ENCODE measurements at places on chromosomes 5 and 9.
A peak's percentile ranks its signal among the peaks of the same experiment; 100 is the strongest.

DNA sequence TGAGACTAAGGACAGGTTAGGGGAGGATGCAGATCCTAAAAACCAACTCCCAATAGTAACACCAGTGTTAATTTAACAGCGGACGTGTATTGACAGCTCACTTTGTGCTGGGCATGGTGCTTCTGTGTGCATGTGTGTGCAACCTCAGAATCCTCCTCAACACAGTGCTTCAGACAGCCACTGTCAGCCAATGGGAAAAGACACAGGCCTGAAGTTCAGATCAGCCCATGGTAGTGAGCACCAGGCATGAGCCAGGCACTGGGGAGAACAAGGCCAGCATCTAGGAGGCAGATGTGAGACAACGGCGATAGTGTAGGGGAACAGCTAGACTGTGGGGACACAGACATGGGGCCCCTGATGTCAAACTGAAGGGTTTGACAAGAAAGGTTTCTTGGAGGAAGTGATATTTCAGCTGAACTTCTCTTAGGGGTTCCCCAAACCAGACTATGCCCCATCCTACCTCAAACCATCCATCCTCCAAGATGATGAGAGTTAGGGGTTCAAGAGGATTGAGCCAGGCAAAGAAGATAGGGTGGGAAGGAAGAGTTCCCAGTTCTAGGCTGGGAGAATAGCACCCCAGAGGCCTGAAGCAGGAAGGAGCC is 71.5 kb upstream of the PSD2 start:
- DNase-seq, result no peak

- DNase-seq, result no peak
Measured at GRCh38 chr5:175683921-175684320, 26.1 kb downstream of the HRH2 start.

DNA sequence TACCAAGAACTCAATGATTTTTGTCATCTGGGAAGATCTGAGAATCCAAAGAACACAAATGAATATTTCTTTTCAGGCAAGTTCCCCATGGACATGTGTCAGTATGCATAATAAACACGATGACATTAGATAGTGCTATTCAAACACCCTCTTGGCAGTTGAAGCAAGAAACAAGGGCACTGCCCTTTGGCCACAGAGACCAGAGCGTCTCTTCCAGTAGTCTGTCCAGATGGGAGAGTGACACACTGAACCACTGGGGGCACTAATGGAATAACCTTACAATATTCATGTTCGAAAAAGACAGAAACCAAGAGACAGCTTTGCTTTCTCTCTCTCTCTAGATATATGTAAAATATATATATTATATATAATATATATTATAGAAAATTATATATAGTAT is 301.9 kb downstream of the CTNND2 start:
- DNase-seq, result no peak

GRCh38 chr9:111271481-111272080 is 58.4 kb downstream of the OR2K2 start:
- no peak for DNase-seq

DNA sequence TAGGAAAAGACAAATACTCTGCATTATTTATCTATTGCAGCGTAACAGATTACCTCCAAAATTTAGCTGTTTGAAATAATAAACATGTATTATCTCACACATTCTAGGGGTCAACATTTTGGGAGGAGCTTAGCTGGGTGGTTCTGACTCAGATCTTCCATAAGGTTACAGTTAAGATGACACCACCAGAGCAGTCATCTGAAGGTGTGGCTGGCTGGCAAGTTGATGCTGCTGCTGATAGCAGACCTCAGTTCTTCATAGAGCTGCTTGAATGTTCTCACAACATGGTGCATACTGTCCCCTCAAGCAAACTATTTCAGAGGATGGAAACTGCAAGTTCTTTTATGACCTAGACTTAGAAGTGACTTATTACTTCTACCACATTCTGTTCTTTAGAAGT is 146.3 kb upstream of the FSTL4 start:
- DNase-seq, result no peak

GRCh38 chr5:98965226-98965625 is 36.4 kb upstream of the CHD1 start:
- no peak for DNase-seq

- DNase-seq, result no peak
Measured at GRCh38 chr9:21385131-21385670, at the start of gene IFNA2. Gene IFNA2, minus strand, starts transcription at chr9:21385398. Its CDS starts 69 bp downstream, at chr9:21385329.

GRCh38 chr5:108556441-108557145 is 174.7 kb upstream of the FBXL17 start:
- no peak for DNase-seq

- no peak for DNase-seq
Measured at GRCh38 chr9:116094846-116095245, 58.7 kb upstream of the PAPPA start.

- DNase-seq, result no peak
Measured at GRCh38 chr5:45623832-45624231, 72.3 kb downstream of the HCN1 start.

- no peak for DNase-seq
Measured at GRCh38 chr5:55518831-55519390, 15.9 kb downstream of the PLPP1 start.

- no peak for DNase-seq
Measured at GRCh38 chr5:1736065-1736464, 63.6 kb downstream of the MRPL36 start.

- no peak for DNase-seq
Measured at GRCh38 chr9:106528158-106528557, 334.8 kb upstream of the ZNF462 start.

GRCh38 chr9:110410961-110411360 is 73.3 kb upstream of the TXNDC8 start:
- DNase-seq, result no peak

DNA sequence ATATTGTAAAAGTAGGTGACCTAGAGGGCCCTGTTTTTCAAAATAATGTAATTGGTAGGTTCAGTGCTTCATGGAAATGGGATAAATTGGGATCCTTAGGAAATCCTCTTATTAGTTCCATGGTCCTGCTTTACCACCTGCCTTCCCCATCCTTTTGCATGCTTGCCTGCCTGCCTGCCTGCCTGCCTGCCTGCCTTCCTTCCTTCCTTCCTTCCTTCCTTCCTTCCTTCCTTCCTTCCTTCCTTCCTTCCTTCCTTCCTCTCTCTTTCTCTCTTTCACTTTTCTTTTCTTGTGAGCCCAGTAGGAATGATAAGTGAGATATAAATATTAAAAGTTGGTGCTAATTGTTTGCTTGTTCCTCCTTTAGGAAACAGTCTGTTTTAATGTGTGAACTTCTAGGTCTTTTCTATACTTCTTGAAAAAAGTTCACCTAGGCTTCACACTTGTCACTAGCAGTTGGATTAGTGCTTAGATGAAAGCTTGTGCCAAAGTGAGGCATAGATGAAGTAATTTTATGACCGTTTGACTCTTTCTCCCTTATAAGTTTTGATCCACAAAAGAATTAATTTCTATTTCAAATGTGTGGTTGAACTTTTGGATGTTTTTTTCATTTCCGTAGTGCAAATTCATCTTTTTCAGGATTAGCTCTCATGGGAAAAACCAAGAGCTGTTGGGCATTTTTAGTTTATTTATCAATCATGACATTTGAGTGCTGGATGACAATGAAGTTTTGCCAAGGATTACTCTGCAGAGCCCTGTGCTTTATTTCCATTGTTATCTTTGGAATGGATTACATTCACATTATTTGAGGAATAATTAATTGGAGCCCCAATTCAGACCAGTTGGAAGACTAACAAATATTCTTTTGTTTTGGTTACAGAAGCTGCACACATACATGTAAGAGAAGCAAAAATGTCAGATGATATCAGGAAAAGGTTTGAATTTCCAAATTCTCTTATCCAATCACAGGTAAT is 30.7 kb downstream of the FOCAD start:
- DNase-seq, result no peak

- DNase-seq, result no peak
Measured at GRCh38 chr5:67188274-67189078, 8.1 kb downstream of the CD180 start.

DNA sequence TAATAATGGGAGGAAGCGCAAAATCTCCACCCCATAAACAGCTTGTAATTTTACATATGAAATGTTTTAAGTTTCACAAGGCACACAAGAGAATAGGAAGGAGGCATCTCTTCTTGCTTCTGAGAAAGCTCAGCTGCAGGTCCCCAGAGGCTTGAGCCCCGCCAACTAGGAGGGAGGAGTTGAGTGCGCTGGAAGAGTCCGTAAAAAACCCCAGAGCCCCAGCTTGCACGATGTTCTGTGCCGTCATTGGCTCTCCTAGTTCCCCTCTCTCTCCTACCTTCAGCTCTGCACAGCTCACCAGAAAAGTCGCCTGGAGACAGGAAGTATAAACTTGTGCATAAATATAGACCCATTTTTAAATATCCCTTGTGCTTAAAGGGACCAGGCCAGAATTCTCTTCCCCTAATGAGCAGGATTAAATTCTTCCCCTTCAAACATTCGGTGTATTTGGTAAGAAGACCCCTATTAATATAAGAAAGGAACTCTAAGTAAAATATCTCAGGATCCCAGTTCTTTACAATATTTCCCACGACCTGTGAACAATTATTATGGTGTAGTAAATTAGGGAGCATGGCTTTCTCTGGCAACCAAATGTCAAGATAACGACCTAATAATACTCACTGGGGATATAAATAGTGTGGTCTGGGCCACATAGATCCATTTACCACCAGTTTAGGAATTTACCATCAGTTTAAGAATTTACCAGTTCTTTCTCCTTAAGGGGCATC is 13.7 kb downstream of the GLRX start:
- DNase-seq, result peak; percentile 83

GRCh38 chr5:173662581-173663351 is 46.3 kb upstream of the BOD1 start:
- no peak for DNase-seq

GRCh38 chr9:1495282-1496030 is 445.3 kb downstream of the DMRT2 start:
- no peak for DNase-seq

DNA sequence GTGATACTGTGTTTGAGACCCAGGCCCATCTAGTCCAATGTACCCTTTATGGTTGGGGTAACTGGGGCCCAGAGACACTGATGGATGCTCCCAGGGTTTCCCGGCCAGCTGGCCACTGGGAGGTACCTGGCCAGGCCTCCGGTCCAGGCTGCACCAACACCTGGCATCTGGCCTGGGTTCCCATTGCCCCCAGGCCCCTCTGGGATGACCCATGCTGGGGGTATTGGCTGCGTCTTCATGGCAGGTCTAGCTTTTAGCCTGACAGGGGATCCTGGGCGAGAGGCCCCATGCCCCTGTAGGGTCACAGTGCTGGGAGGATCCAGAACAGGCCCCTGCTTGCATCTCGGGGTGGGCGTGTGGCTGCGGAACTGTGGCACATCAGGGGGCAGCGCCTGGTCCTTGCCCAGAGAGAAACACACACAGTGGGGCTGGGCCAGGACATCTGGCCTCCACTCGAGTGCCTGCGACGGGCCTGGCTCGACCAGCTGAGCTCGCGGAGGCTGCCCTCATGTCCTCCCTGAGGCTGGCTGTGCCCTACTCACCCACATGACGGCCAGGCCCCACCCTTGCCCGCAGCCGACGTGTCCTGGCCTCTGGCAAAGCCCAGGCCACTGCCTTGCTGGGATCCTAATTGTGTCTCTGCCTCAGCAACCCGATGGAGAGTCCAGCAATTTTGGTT is 21.5 kb upstream of the COL5A1 start:
- DNase-seq, result no peak

DNA sequence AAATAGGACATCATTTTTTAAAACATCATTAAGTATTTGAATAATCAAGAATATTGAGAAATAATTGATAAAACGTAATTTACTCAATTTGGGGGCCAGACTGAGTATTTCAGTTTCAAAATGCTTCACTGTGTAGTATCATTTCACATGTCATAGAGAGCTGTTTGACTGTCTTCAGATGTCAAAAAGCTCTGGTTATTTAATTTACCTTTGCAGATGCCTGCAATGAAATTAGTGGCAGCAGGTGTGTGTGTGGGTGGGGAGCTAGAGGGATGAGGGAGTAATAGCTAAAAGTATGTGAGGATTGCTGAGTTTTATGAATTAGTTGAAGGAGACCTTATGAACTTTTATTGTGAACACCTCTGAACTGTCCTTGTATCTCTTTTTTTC is 567.2 kb upstream of the MEF2C start:
- DNase-seq, result no peak

DNA sequence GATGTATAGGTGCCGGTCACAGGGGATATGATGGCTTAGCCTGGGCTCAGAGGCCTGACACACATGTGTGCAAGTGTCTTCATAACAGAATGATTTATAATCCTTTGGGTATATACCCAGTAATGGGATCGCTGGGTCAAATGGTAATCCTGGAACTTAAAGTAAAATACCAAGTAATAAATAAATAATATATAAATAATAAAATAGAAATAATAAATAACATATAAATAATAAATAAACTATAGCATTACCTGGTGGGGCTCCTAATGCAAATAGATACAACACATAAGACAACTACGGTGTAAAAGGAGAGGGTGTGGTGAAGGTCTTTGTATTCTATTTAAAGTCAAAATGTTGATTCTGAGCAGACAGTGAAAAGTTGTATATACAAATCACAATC is 68.5 kb upstream of the GFPT2 start:
- no peak for DNase-seq

GRCh38 chr5:6734781-6735180 is 21.5 kb downstream of the TENT4A start:
- no peak for DNase-seq

GRCh38 chr5:179387151-179388110 is 42.2 kb upstream of the ADAMTS2 start:
- no peak for DNase-seq

GRCh38 chr5:62783374-62784057 is 204.9 kb downstream of the LRRC70 start:
- DNase-seq, result no peak

DNA sequence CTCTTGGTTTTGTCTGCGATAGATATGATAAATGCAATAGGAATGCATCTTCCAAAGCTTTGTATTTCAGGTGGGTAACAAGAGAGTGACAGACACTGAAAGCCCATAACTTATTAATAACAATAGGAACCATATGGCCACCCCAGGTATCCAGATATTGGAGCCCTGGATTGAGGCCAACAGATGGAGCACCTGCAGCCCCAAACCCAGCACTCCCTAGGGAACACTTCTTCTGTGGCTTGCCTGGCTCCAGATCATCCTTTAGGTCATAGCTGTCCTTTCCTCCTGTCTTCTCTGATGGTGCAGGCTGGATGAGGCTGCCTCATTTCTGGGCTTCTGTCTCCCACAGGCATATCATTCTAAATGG is 5.0 kb upstream of the IL3 start:
- DNase-seq, result no peak

DNA sequence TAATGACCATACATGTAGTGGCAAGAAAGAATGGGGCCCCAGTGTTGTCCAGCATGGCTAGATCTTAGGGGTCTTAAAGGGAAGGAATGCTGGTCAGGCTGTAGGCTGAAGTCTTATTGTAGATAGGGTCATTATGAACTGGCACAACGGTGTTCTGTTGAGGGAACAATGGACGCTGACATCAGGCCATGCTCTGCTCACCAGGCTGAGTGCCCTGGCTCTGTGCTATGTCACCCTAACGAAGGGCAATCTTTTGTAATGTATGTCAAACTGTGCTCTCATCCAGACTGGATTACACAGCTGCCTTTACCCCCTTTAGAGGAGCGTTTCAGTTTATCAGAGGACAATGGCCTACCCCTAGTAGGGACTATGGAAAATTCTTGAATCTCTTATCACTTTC is 14.6 kb upstream of the ZNF608 start:
- DNase-seq, result no peak
